ENCODE measurements at places on chromosomes 2 and 18. TPM values are rescaled to one million over a fixed set of nuclear protein-coding genes. Genes with fewer than 3 reads are reported as not detected.

The REG3A gene
- not detected for total RNA-seq

The SCN3A gene
- total RNA-seq, result 1.1 TPM

The ABCB11 gene
- total RNA-seq, result 0.95 TPM

The ZCCHC2 gene
- 22.1 TPM for total RNA-seq

The COL6A3 gene
- total RNA-seq, result 283 TPM

The PROKR1 gene
- 0.96 TPM for total RNA-seq

DNA sequence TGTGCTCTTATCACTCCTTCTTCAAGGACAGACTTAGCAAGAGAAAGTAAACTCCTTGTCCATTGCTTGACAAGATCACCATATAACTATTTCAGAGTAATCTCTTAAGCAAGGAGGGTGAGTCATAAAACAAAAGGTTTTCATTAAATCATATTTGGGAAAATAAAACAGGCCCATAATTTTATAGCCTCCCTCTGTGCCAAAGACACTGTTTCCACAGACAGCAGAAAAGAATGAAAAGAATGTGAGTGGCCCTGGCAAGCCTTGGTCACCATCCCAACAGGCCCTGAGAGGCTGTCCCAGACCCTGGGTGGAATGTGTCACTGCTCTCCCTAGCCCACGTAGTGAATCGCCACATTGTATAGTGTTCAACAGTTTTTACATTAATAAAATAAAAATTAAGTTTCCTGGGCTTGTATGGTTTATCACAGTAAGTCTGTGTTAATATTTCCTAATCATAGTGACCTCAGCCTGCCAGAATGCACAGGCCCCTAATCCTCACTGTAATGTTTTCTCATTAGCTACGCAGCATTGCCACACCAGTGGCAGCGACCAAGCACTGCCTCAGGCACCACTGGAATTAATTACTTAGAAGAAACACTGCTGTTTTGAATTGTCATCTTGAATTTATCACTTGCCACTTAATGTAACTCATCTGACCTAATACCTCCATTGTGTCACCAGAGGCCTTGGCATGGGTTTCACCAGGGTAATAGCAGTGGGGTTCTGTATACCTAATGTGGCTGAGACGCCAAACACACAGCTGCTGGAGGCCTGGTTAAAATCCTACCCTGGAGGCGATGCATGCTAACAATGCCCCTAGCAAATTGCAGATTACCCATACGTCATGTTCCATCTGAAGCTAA lies 401.9 kb downstream of the LNPK start:
- no peak for DNase-seq

GRCh38 chr2:151251012-151251411 lies 10.7 kb downstream of the RBM43 start:
- DNase-seq, result no peak

GRCh38 chr2:47602996-47603395 lies 179.9 kb upstream of the MSH6 start:
- no peak for DNase-seq

DNA sequence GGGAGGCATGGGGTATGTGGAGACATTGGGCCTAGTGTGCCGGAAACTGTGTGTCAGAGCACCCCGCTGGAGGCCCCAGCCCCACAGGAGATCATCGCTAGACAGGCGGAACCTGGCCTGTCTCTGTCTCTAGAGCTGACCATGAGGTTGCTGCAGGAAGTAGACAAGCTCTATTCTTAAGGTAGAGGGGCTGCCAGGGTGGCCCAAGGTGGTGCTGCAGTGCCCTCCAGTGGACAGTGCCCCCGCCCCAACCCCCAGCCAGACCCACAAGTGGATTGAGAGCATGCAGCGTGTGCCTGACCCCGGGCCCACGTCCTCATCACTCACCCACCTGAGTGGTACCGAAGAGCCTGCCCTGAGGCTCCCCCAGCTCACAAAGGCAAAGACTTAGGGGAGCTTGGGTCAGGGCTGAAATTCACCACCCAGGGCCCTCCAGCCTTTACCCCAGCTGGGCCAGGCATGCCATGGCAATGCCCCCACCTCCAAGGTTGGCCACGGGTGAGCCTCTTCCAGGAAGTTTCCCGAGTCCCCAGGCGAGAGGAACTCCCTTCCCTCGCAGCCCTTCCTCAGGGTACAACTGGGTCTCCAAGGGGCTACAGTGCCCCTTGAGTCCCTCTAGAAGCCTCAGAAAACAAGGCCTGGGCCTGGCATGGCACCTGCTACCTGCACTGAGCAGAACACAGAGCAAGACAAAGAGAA lies 155.0 kb downstream of the TTC32 start:
- no peak for DNase-seq

DNA sequence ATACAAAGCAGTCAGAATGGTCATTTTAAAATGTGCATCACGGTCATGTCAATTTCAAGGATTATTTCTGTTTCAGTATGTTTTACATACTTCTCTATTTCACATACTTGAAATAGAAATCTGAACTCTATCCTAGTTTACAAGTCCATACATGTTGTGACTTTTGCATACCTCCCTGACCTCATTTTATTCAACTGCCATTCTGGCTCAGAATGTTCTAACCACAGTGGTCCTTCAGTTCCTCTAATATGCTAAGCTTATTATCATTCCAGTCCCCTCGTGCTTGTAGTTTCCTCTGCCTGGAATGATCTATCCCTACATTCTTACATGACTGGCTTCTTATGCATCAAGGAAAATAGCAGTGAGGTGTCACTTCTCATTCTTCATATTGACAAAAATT lies 295.6 kb downstream of the KIAA1328 start:
- DNase-seq, result no peak

DNA sequence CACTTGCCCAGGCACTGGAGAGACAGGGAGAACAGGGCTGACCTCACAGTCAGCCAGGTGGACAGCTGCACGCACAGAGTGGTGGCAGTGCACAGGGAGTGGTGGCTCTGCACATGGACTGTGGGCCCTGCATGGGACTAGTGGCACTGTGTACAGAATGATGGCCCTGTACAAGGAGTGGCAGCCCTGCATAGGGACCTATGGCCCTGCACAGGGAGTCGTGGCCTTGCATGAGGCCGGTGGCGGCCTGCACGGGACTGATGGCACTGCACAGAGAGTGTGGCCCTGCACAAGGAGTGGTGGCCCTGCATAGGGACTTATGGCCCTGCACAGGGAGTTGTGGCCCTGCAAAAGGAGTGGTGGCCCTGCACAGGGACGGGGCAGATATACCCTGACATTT lies 19.1 kb upstream of the STEAP3 start:
- no peak for DNase-seq

GRCh38 chr2:216549926-216550690 lies 51.5 kb downstream of the RPL37A start:
- no peak for DNase-seq

DNA sequence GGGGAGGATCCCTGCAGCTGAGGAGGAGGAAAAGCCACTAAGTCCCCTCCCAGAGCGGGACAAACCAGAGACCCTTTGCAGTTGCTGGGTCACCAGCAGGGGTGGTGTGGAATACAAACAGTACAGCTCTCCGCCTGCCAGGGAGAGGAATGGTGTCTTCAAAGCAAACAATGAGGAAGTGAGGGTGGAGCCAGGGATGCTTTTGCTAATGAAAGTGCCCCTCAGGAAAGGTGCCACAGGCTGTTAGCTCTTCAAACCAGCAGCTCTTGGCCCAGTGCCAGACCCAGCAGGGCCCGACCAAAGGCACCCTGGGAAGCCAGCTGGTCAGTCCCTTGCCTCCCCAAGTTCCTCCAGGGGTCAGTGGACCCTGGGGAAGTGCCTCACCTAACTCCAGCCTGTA lies 102.8 kb downstream of the HIBCH start:
- no peak for DNase-seq

- DNase-seq, result no peak
Measured at GRCh38 chr2:239460780-239461179, 60.0 kb upstream of the HDAC4 start.

- DNase-seq, result no peak
Measured at GRCh38 chr18:35605686-35606417, 24.3 kb downstream of the GALNT1 start.

DNA sequence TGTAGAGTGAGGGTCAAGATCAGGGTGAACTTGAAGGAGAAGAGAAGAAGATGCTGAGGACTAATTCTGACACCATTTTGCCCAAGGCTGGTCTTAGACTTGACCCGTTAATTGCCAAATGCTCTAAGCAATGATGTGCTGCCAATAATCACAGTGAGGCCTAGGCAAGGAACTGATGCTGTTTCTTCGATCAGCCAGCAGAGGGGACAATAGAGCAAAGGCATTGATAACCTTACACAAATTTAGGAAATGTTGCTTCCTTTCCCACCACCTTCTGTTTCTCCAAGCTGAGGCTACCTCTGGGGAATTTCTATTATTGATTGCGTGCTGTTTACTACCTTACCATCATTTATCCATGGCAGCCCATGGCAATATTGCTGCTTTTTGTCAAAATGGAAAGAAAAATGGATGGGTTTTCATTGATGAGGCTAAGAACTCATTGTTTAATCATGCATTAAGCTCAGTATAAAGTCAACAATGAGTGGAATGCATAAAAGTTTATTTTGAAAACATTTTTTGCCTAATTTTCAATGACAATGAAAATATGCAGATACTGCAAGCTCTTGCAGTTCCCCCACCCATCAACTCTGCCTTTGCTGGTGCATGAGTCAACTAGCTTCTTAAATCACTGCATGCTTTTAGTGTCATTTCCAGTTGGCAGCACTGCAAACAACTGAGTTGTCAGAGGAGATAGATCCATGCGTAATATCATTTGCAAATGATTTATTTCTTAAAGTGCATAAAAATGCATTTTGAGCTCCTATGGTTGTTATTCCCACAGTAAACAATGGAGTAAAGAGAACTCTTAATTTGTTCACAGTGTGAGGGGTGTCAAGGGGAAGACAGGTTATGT lies 116.4 kb upstream of the NYAP2 start:
- no peak for DNase-seq

GRCh38 chr18:49007663-49008062 lies 56.9 kb upstream of the SMAD7 start:
- no peak for DNase-seq

- DNase-seq, result no peak
Measured at GRCh38 chr18:8008033-8008432, 440.9 kb downstream of the PTPRM start.

DNA sequence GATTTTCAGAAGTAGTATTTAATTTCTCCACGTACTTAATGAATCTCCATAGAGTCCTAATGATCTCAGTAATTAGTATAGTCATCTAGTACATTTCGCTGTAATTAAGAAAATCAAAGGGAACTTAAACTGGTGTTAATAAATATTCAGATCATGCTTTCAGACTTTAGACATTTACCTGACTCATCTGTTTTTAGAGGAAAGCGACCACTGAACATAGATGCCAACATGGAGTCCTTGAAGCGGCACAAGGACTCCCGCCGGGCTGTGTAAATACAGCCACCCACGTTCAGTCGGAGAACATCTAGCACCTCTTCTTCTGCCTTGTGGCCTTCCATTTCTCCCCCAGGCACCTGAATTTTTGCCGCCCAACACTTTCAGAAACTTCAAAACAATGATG lies 3.2 kb downstream of the KCTD18 start:
- no peak for DNase-seq

GRCh38 chr2:147851244-147851930 lies 6.6 kb downstream of the ACVR2A start:
- DNase-seq, result no peak

DNA sequence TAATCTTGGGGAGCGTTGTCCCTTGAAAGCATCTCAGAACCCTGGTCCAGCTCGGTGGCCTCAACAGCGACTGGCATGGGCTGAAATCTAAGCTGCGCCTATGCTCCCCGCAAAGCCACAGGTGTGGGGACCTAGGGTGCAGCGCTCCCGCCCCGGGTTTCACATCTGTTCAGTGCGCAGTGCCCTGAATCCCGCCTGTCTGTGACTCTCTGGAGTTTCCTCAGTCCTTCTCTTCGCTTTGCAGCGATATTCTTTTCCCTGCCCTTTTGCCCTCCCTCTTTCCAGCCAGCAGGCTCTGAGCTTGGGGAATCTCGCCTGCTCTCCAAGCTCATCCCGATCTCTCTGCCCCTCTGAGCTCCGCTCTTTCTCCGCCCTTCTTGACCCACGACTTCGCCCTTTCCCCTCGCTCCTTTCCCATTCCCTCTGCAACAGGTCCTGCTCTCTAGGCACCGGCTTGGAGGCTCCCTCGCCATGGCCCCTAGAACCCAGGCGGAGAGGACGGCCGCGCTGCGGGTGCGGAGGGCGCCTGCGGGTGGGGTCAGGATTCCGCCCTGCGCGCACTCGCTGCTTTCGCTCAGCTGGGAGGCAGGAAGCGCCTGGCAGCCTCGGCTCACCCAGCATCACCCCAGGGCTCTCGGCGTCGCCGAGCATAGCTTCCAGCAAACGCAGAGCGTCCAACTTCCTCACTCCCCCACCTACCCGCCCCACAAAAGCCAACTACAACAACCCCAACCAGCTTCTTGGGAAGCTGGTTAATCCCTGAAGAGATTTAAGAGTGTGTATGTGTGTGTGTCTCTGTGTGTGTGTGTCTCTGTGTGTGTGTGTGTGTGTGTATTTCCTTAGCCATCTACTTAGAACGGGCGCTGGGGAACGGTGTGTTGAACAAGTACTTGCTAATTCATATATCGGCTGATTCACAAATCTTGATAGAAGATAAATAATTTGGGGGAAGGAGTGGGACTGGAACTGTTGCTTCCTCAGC lies 1.1 kb downstream of the GRP start:
- no peak for DNase-seq

- DNase-seq, result no peak
Measured at GRCh38 chr2:162915858-162916257, 77.3 kb upstream of the KCNH7 start.

GRCh38 chr2:179550849-179551248 lies 286.2 kb upstream of the SESTD1 start:
- DNase-seq, result no peak

DNA sequence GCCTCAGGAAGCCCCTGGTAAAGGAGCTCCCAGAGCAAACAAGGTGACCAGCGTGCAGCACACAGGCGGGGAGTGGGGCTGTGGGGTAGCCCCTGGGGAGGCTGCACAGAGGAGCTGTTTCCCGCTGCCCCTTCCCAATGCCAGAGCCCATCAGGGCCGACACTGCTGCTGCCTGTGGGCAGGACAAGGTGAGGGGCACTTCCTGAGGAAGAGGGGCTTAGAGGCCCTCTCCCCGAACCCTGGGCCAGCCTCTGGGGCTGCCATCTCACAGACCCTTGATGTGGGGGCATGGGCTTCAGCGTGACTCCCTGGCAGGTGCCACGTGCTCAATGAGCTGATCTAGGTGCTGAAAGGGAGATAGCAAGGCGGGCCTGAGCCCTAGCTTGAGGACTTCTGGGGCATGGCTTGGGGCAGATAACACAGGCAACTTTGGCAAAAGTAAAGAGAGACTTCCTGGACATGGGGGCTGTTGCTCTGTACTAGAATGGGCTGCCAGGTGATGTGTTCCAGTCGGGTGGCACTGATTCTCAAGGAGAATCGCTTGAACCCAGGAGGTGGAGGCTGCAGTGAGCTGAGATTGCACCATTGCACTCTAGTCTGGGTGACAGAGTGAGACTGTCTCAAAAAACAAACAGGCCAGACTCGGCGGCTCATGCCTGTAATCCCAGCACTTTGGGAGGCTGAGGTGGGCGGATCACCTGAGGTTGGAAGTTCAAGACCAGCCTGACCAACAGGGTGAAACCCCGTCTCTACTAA lies 9.9 kb upstream of the KLF11 start:
- DNase-seq, result no peak

- no peak for DNase-seq
Measured at GRCh38 chr2:109322641-109323040, 193.6 kb downstream of the SH3RF3 start.
